ENCODE measurements at places on chromosomes 4 and X.
A peak's percentile ranks its signal among the peaks of the same experiment; 100 is the strongest.

DNA sequence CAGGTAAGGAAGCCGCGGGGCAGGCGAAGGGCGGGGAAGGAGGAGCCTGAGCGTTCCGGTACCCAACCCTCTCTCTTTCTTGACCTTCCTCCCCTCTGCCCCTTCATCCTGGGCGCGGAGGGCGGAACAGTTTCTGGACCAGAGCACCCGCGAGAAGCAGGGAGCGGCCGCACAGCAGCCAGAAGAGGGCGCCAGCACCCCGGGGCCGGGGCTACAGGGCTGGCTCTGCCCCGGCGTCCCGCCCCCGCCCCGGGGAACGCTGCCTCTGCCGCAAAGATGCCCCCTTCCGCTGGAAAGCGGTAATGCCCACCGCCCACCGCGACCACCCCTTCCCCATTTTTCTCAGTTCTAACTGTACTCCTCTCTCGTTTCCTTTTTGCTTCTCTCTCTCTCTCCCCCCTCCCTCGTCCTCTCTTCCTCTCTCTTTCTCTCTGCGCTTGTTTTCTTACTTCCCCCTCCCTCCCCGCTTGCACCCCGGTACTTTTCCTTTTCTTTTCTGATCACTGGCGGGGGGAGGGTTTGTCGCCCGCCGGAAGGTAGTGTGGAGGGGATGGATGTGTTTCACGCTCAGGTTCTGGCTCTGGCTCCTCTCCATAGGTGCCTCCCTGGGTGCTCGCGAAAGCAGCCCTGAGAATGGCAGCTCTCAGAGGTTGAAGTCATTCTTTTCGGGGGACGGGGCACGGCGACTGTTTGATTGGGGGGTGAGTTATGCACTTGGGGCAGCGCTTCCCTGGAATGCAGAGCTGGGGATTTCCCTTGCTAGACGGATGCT is 13.1 kb upstream of the PRDM8 start:
- DNase-seq, result no peak

DNA sequence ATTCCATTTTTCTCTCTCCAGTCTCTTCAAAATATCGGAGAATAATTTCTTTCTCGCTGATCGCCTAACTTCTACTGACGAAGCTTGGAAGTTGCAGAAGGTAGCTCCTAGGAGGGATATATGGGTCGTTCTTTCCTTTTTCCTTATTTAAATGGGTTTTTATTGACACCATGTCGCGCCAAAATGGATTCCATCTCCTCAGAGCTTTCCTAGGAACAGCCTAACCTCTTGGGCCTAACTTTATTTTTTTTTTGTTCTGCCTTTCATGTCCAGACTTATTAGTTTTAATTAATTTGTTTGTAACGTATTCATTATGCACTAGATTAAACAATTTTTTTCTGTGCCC is 359.4 kb upstream of the ZCCHC13 start:
- DNase-seq, result peak; percentile 4

DNA sequence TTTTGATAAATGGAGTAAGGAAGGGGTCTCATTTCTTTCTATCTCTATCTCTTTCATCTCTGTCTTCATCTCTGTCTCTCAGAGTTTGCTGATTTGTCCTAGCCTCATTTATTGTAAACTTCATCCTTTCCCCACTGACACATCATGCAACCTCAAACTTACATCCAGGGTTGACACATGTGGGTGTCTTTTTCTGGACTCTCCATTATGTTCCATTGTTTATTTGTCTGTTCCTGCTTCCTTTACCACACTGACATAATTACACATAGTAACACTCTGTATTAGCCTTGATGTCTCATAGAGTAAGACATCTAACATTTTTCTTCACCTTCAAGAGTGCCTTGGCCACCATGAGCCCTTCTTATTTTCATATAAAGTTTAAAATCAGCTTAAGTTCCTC is 8.1 kb upstream of the SRD5A3 start:
- DNase-seq, result no peak

DNA sequence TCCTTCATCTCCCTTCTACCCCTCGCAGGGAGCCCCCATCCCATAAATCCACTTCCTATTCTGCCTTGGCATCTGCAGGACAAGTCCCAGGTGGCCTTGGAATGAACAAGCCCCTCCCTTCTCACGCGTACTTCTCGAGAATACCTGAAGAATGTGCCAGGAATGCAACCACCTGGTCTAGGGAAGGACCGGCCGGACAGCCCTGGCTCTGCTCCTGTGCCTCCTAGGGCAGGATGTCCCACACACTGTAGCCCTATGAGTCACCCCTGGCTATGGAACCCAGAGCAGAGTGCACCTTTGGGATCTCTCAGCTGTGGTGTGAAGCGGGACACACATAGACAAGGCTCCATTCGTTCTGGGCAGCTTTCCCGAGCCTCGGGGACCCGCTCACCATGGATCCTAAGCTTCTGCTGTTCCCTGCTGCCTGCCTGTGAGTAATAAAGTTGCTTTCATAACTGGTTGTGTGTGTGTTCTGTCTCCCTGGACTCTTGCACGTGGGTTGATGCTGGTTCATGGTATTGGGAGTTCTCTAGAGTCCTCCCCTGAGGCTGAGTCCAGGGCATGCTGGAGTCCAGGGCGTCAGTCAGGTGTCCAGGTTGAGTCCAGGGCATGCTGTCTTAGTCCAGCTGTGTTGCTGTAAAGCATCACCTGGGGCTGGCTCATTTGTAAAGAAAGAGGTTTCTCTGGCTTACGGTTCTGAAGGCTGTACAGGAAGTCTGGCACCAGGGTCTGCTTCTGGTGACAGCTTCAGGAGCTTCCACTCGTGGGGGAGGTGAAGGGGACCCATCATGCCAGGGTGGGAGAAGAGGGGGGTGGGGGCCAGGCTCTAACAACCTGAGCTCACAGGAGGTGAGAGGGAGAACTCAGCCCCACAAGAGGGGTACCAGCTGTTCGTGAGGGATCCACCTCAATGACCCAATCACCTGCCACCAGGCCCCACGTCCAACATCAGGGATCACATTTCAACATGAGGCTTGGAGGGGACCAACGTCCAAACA is 7.4 kb upstream of the PDE6B start:
- DNase-seq, result no peak

DNA sequence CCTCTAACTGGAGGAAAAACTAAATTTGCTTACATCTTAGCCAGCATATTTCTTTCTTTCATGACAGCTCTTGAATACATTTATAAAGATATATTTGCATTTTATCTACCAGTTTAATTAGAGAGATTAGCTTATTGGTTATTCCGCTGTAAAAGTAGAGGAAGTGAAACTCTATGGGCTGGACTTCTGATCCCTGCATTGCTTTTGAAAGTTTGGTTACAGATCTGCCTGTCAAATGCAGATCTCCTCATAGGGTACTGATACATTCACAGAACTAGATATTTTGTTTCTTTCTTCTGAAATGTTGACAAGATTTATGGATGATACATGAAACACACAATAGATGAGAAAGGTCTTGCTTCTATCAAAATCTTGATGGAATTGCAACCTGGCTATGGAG is 581.4 kb upstream of the AADAT start:
- DNase-seq, result no peak

DNA sequence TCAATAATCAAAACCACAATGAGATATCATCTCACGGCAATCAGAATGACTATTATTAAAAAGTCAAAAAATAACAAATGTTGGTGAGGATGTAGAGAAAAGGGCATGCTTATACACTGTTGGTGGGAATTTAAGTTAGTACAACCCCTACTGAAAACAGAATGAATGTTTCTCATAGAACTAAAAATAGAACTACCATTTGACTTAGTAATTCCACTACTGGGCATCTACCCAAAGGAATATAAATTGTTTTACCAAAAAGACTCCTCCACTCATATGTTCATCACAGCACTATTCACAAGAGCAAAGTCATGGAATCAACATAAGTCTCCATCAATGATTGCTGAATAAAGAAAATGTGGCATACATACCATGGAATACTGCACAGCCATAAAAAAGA is 278.1 kb upstream of the ARSJ start:
- DNase-seq, result no peak

- DNase-seq, result no peak
Observed at GRCh38 chrX:113330416-113330815, 489.8 kb upstream of the AMOT start.

DNA sequence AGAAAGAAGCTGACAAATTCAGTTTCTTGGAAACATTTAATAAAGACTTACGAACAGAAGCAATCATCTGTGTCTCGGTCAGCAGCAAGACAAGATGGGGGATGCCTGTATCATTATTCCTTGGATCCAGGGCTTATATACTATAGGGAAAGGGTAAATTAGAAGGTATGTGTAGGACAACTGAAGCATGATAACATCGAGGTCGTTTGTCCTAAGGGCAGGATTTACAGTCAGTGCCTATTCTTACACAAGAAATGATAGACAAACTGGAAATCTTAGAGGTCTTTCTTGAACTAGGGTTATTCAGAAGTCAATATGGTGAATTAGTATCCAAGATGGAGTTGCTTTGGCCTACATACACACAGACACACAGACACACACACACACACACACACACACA is 553.0 kb downstream of the STPG2 start:
- DNase-seq, result no peak

- DNase-seq, result no peak
Observed at GRCh38 chr4:177638871-177639270, 196.6 kb upstream of the AGA start.

- no peak for DNase-seq
Observed at GRCh38 chr4:139934057-139934707, 219.8 kb downstream of the MAML3 start.

- no peak for DNase-seq
Observed at GRCh38 chrX:68692651-68693050, 45.2 kb downstream of the STARD8 start.

DNA sequence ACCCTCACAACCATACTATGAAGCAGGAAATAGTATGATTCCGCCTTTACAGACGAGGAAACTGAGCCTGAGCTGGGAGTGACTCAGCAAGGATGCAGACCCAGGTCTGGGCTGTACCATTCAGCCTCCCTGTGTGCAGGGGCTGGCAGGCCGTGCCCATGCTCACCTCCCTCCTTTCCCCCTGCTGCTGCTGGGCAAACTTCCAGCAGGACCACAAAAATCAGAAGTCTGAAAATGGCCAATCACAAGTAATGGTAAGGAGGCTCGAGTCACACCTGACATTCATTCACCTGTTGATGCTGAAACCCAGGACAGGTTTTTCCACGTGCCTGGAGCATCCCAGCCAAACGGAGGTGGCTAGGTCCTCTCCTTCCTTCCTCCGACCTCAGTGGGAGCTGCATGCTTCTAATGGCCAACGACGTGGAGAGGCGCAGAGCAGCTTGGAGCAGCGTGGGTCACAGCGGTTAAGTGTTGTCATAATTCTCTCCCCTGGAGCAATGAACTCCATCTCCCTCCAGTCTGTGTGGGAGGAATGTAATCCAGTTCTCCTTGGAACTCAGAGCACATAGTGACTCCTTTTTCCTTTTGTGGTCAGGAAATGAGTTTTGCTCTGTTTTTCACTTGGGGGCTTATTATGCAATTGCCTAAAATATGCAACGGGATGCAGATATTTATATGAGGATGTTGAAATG is 371.7 kb downstream of the BCOR start:
- DNase-seq, result no peak

- DNase-seq, result no peak
Observed at GRCh38 chr4:385934-386707, 48.5 kb downstream of the ZNF141 start.

DNA sequence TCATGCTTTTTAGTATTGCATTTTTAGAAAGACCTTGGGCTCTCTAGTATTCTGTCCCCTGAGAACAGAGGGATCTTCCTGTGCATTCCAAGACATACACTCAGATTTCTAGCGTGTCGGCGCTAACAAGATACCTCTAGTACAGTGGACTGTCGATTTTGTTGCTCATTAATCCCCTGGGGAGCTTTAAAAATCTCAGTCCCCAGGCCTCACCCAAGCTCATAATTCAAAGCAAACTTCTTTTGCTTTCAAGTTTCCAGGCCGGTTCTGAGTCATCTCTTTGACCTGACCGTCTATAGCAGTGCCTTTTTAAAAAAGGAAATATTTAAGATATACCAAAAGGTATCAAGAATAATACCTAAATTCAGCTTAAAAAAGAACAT is 137.0 kb downstream of the AMMECR1 start:
- no peak for DNase-seq

- no peak for DNase-seq
Observed at GRCh38 chr4:80538276-80538926, 202.9 kb downstream of the CFAP299 start.

DNA sequence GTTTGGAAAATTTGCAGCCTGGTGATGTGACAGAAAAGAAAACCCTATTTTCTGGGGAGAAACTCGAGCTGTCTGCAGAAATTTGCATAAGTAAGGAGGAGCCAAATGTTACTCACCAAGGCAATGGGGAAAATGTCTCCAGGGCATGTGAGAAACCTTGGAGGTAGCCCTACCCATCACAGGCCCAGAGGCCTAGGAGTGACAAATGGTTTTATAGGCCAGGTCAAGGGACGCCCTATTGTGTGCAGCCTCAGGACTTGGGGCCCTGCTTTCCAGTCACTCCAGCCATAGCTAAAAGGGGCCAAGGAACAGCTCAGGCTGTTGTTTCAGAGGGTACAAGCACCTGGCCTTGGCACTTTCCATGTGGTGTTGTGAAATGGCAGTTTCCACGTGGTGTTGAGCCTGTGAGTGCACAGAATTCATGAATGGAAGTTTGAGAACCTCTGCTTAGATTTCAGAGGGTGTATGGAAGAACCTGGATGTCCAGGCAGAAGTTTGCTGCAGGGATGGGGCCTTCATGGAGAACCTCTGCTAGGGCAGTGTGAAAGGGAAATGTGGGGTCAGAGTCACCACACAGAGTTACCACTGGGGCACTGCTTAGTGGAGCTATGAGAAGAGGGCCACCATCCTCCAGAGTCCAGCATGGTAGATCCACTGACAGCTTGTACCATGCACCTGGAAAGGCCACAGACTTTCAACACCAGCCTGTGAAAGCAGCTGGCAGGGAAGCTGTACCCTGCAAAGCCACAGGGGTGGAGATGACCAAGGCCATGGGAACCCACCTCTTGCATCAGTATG is 637.6 kb upstream of the EPHA5 start:
- no peak for DNase-seq

GRCh38 chrX:21657318-21658151 is 595 bp downstream of the KLHL34 start:
- no peak for DNase-seq

DNA sequence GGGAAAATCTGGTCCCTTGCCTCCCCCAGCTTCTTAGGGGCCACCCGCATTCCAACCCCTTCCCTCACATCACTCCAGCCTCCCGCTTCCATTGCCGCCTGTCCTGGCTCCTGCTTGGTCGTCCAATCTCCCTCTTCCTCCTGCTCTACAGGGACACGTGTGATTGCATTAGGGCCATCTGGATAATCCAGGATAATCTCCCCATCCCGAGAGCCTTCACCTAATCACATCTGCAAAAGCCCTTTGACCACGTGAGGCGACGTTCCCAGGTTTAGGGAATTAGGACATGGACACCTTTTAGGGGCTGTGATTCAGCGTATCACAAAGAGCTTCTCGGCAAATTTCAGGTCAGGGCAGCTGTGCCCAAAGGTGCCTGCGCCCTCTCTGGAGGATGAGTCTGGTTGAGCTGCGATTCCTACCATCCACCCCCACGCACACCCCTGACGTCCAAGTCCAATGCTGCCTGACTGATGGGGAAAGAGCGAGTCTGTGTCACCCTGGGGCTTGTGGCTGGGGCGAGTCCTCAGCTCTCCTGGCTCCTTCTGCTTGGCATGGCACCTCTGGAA is 104.6 kb downstream of the PSAPL1 start:
- DNase-seq, result no peak

- DNase-seq, result no peak
Observed at GRCh38 chr4:85587952-85588351, 113.0 kb downstream of the ARHGAP24 start.

GRCh38 chr4:148143174-148143573 is 299.0 kb downstream of the NR3C2 start:
- no peak for DNase-seq

GRCh38 chr4:153205757-153206156 is 1.5 kb downstream of the TRIM2 start:
- DNase-seq, result no peak

- DNase-seq, result no peak
Observed at GRCh38 chr4:81599742-81600380, 128.2 kb upstream of the RASGEF1B start.

Data from right renal pelvis (tissue), 4 donors.